ENCODE measurements at places on chromosomes 16 and 17. TPM values are rescaled to one million over a fixed set of nuclear protein-coding genes. Genes with fewer than 3 reads are reported as not detected.

DNA sequence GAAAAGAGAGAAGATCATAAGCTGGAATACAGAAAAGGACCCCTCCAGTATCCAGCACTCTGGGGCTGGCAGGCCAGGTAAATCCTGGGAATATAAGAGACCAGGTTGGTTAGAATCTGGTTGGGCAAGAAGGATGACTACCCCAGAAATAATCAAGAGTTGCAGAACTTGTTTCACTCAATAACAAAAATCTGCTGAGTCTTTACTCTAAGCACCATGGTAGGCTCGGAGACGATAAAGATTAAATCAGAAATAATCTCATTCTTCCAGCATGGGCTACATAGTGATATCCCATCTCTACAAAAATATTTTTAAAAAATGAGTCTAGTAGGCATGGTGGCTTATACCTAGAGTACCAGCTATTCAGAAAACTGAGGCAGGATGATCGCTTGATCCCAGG is 138.0 kb upstream of the KCNJ16 start:
- no peak for DNase-seq

GRCh38 chr17:11023639-11024479 is 186.0 kb upstream of the PIRT start:
- no peak for DNase-seq

DNA sequence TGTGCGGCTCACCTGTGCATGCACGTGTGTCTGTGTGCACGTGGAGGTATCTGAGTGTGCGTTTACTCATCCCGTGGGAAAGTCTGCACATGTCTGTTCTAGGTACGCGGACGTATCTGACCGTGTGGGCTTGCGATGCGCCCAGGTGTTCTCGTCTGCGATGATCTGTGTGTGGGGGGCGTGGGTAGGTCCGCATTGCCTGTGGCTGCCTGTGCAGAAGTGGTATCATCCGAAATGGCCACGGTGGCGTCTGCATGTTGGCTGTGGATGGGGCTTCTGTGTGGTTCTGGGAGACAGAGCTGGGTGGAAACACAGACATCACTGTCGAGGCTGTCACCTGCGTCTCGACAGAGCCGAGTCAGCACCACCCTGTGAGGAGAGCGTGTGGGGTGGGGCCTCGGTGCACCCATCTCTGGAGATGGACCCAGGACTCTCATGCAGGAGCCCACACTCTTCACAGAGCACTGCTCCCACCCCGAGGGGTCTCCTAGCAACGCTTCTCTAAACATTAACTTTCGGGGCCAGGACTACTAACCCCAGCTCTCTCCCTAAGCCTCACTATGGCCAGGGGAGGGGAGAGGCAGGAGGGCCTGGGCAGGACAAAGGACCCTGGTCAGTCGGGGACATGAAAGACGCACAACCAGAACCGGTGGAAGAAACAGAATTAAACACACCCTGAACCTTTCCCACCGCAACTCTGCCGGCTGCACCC is 8.4 kb downstream of the DPEP1 start:
- no peak for DNase-seq

GRCh38 chr16:12258861-12259645 is 282.5 kb downstream of the SNX29 start:
- DNase-seq = no peak

DNA sequence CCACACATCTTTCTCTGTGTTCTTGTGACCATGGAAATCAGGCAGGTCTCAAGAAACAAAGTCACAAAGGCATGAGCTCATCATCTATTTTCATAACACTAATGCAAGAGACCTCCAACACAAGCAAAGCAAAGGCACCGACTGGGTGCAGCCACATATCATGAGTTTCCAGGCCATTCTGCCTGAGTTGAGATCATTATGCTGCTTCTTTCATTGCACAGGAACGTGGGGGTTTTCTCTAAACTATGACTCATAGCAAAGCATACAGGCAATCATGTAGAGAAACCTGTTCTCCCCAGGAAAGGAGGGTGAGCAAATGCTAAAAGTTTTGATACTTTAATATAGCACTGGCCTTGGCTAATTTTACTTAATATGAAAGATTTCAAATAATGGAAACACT is 60.7 kb downstream of the GRIN2A start:
- DNase-seq = no peak

- peak; percentile 61 for DNase-seq
Measured at GRCh38 chr17:77440560-77440981, 299.8 kb downstream of the SEC14L1 start.

DNA sequence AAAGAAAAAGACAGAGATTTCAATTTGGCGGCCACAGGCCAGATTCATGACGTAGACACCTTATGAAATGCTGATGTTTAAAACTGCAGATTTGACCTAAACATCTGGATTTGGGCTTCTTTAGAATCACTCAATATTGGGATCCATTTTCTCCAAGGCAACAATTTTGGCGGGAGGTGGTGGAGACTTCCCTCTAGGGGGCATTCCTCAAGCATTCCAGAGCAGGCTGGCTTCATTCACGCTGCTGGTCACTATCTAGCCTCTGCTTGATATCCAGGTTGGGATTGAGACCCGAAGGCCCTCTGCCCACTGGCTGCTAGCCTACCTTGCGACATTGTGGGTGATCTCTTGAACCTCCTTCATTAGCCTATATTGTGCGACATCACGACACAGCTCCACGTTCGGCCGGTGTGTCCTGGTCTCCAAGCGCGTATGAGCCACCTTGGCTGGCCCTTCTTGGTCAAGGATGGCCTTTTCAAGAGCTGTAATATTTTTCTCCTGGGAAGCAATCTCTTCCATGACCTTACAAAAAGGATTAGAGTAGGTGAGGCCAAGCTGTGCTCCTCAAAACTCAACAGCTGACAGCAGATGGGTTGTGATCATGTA is 24.5 kb downstream of the FBXO39 start:
- DNase-seq = no peak

DNA sequence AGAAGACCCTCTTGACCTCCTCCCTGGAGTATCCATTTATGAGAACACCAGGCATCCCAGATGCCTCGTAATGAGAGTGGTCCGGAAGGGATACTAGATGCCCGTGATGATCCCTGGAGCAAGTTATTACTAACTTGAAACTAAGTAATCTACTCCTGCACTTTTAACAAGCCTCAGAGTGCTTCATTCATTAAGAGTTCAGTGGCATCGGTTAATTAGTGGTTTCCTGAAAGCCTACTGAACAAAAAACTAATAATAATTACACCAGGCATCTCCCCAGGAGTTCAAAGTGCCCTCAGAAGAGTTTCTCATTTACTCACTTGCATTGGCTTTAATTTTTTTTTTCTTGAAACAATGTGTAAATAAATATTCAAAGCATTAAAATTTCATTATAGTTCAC is 22.2 kb downstream of the ZNF75A start:
- DNase-seq = no peak

DNA sequence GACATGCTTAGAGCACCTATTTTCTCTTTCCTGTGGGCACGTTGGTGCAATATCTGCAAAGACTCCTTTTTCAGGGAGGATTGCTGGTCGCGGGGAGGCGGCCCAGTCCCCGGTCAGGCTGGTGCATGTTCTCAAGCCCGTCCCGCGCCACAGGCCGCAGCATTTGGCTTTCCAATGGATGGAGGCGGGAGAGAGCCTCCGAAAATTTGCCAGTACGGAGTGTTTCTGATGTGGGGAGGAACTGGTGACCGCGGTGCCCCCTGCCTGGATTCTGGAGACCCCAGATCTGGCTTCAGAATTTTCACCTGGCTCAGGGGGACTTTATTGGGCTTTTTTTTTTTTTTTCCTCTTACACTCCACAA is 2.3 kb downstream of the CMIP start:
- no peak for DNase-seq

- no peak for DNase-seq
Measured at GRCh38 chr17:65051922-65052321, 4.6 kb downstream of the GNA13 start.

DNA sequence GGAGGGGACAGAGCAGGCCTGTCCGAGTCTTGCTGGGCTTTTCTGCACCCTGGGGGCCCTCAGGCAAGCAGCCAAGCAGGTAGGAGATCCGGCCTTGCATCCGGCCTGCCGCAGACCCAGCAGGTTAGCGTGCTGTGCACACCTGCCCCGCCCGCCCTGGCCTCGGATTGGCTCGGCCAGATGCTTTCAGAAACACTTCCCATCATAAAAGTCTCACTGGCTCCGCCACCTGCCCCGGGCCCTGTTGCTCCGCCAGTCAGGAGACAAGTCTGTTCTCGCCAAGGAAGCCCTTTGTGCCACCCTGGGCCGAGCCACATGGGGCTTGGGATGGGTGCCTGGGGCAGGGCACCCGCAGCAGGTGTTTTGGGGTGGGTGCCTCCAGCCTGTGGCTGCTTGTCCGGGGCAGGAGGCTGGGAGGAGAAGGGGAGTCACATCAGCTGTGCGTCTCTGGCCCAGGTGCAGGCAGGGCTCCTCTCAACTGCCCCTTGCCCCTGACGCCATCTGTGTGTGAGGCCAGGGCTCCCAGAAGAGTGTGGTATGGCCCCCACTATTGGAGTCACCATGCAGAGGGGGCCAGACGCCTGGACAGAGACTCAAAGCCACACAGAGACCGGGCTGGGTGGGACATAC is 228.2 kb upstream of the GSE1 start:
- DNase-seq = no peak

GRCh38 chr16:61681673-61682072 is 354.6 kb downstream of the CDH8 start:
- DNase-seq = no peak

GRCh38 chr17:71636644-71637043 is 484.2 kb upstream of the SOX9 start:
- DNase-seq = no peak

DNA sequence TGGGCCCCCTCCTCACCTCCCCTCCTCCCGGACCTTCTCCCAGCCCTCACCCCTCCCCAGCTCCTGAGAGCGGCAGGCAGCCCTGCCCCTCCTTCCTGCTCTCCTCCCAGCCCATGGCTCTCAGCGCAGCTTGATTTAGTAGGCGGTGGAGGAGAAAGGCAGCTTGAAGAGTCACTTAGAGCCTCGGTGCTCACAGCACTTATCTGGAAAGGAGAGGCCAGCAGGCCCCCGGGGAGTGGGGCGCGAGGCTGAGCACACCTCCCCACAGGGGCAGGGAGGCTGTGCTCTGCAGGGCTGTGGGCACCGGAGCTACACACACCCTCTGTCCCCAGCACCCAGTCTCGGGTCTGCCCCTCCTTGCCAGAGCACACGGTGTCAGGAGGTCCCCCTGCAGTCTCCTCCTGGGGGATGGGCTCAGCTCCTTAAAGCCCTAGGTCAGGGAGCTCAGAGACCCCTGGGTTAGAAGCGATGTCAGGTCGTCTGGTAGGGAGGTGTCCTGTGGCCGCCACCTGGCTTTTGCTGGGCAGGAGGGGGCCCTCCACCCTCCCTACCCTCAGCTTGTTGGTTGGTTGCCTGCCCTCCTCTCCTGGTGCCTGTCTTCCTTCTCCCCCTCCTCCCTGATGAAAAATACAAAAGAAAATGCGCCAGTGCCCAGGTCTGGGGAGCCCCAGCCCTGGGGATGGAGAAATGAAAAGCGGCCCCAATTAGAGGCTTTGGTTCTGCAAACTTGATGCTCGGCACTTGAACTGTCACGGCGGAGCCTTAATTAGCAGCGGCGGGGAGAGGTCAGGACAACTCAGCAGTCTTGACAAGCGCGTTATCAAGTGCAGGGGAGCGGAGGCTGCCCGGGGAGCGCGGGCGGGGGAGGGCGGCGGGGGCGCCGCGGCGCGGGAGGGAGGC is 151.1 kb upstream of the GSE1 start:
- DNase-seq = no peak

GRCh38 chr16:28013878-28014277 is 49.6 kb downstream of the GSG1L start:
- DNase-seq = no peak

The GLIS2 gene
- 0.45 TPM for total RNA-seq

The HSD11B2 gene
- not detected for total RNA-seq

The ESRP2 gene
- not detected for total RNA-seq

The NPIPA8 gene
- not detected for total RNA-seq

The CCDC144A gene
- total RNA-seq = 5.8 TPM

The SHISA9 gene
- total RNA-seq = 0.08 TPM

The TP53TG3 gene
- total RNA-seq = not detected

The TP53TG3F gene
- total RNA-seq = not detected
